Adipocyte (in vitro differentiated cells): ENCODE measurements at places on chromosomes 13 and 19.

GRCh38 chr19:40360708-40361241 lies 12.3 kb downstream of the PLD3 start:
- DNase-seq = no peak

DNA sequence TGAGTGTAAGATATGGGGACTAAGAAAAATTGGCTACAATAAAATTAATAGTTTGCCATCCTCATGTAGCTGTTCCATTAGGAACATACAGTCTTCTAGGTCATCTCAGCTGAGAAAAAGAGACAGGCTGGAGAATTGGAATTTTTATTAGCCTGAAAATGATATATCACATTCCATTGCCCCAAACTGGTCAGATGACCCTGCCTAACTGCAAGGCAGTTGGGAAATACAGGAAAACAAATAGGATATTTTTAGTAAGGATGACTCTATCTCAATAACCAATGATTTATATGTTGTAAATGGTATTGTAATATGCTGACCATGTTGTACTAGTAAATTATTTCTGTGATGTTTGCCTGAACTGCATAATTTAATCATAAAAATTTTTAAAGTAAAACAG lies 673.8 kb downstream of the PCDH9 start:
- DNase-seq = no peak

GRCh38 chr19:14732510-14732909 lies 42.7 kb downstream of the ZNF333 start:
- DNase-seq = no peak

GRCh38 chr19:45506989-45507871 lies at the start of gene VASP:
VASP (plus strand) TSS chr19:45507479; CDS start chr19:45507772, 293 bp downstream.
- peak; percentile 90 for DNase-seq

- DNase-seq = no peak
These were observed 471.6 kb downstream of the PCDH20 start for GRCh38 chr13:60944016-60944415.

DNA sequence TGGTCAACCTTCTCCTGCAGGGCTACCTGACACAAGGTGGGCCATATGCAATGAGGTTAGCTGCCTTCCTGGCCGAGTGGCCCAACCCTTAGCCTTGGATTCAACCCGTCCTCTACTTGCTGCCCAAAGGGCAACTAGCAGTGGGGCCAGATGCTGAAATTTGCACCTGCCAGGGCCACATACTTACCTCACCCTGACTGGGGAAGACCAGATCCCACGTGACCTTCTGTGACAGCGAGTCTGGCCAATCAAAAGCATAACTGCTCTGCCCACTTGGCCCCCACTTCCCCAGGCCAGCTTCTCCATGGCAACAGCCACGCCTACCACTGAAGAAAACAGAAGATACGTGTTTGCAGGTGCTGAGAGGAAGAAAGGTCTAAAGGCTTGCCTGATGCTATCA lies 10.9 kb downstream of the PEG3 start:
- no peak for DNase-seq

DNA sequence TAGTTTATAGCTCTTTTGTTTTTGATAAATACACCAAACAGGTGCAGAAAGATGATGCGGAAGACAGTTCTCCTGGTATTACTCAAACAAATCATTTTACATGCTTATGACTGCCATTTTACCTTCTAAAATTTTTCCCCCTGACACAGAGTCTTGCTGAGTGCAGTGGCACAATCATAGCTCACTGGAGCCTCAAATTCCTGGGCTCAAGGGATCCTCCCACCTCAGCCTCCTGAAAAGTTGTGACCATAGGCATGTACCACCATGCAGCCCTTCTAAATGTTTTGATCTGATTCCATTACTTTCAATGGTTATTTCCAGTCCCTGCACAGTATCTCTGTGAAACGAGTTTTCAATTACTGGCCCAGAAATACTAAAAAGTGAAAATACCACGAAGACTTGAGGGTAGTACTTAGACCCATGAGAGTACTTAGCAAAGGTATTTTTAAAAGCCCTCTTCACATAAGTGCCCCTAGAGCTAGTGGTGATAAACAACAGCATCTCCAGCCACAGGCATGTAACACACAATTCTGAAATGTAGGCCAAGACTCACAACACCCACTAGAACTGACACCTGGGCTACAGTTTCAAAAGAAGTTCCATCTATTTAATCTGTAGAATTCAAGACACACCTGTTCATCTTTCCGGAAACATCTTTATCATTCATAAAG lies 11.3 kb downstream of the HSPH1 start:
- DNase-seq = no peak

- no peak for DNase-seq
These were observed 26.0 kb downstream of the C19orf47 start for GRCh38 chr19:40322271-40322610.

DNA sequence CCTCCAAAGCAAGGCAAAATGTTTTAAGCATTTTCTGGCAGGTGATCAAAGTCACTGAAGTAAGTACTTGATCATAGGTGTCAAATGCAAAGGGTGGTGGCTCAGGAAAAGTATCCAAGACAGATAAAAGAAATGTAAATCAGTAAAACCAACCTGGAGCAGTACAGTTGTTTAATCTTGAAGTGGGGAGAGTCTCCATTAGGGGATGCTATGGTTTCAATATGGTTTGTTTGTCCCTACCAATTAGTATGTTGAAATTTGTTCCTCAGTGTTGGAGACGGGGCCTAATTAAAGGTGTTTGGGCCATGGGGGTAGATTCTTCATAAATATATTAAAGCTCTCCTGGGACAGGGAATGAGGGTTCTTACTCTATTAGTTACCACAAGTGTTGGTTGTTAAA lies 1781.7 kb upstream of the PRR20A start:
- no peak for DNase-seq

- peak; percentile 92 for DNase-seq
These were observed 129.5 kb downstream of the CYSLTR2 start for GRCh38 chr13:48783181-48783630.

- DNase-seq = peak; percentile 34
These were observed 126.8 kb upstream of the CACNA1A start for GRCh38 chr19:13633109-13633508.

GRCh38 chr13:99307247-99307646 lies at the start of gene GPR183:
GPR183 (minus strand) TSS chr13:99307399; CDS start chr13:99296145, 11,254 bp downstream.
- peak; percentile 35 for DNase-seq

DNA sequence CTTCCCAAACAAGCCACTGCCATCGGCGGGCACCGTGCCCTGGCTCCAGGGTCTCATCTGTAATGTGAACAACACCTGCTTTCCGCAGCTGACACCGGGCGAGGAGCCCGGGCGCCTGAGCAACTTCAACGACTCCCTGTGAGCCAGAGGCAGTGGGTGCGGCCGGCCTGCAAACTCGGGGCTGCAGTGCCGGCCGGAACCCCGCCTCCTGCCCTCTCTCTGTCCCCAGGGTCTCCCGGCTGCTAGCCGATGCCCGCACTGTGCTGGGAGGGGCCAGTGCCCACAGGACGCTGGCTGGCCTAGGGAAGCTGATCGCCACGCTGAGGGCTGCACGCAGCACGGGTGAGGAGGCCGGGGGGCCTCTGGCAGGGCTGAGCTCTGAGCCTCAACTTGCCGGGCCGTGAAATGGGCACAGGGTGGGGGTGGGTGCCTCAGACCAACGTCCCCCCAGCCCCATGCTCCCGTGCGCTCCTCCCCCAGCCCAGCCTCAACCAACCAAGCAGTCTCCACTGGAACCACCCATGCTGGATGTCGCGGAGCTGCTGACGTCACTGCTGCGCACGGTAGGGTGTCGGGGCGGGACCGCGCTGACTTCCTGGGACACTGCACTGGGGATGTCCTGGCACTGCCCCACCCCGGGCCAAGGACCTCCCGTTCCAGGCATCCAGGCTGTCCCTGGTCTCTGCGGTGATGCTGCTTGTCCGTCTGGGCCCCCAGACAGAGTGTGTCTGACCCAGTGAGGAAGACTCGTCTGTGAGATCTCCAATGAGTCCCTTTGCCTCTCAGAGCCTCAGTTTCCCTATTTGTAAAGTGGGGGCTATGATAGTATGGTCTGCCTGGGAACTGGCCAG lies 2.2 kb downstream of the ABCA7 start:
- DNase-seq = no peak

DNA sequence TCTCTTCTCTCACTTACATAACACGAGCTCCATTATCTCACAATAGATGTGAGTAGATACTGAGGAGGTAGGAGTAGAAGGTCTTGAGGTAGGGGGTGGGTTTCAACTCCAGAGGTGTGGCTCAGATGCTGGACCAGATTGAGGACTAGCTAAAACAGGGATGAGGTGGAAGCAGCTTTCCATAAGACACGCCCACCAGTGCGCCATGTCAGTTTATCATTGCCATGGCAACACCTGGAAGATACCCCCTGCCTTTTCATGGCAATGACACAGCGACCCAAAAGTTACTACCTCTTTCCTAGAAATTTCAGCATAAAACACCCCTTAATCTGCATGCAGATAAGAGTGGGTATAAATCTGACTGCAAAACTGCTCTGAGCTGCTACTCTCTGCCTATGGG lies 44.1 kb downstream of the KCTD15 start:
- no peak for DNase-seq

- DNase-seq = peak; percentile 60
These were observed 5.4 kb downstream of the UPF3A start for GRCh38 chr13:114286808-114287207.

DNA sequence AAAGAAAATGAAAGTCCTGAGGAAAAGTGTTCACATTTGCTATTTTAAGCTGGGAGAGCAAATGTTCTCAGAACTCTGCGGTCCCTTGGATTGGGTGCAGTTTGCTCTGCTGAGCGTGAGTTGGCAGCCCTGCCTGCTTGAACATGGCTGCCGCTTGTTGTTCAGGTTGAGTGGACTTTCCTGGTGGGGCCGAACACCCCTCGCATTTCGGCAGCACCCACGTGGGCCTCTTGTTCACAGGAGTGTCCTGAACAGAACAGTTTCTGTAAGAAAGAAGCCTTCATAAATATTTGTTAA lies 10.8 kb upstream of the RNF113B start:
- no peak for DNase-seq

GRCh38 chr13:95245071-95245470 lies 56.2 kb downstream of the ABCC4 start:
- DNase-seq = no peak

- no peak for DNase-seq
These were observed 41.0 kb downstream of the RFX2 start for GRCh38 chr19:6069268-6069791.

GRCh38 chr13:51822106-51822815 lies 18.3 kb upstream of the DHRS12 start:
- DNase-seq = no peak

- DNase-seq = no peak
These were observed 78.8 kb downstream of the SOX1 start for GRCh38 chr13:112145551-112146360.

DNA sequence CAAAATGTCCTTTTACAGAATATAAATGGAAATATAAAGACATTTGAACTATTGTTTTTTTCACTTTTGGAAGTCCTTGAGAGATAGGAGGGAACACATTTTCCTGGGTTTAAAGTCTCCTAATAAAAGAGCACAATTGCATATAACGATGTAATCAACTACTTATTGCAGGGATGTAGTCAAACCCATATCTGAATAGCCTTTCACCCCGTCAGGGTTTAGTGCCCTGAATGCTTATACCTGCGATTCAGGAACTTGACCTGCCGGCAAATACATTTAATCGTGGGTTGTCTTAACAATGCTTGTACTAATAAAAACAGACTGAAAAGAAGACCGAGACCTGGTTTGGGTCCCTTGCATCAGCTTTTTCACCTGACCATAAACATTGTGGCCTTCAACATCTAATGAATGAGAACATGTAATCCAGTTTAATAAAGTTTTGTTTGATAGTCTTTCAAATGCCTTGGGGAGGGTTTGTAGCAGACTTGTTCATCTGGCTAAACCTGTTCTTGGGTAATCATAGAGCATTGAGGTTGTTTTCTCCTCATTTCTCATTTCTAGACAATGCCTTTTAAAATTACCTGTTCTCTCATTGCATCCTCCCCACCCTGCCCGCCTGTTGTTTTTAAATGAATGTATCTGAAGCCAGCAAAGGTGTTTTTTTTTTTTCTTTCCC lies 7.0 kb downstream of the KLF5 start:
- DNase-seq = no peak

DNA sequence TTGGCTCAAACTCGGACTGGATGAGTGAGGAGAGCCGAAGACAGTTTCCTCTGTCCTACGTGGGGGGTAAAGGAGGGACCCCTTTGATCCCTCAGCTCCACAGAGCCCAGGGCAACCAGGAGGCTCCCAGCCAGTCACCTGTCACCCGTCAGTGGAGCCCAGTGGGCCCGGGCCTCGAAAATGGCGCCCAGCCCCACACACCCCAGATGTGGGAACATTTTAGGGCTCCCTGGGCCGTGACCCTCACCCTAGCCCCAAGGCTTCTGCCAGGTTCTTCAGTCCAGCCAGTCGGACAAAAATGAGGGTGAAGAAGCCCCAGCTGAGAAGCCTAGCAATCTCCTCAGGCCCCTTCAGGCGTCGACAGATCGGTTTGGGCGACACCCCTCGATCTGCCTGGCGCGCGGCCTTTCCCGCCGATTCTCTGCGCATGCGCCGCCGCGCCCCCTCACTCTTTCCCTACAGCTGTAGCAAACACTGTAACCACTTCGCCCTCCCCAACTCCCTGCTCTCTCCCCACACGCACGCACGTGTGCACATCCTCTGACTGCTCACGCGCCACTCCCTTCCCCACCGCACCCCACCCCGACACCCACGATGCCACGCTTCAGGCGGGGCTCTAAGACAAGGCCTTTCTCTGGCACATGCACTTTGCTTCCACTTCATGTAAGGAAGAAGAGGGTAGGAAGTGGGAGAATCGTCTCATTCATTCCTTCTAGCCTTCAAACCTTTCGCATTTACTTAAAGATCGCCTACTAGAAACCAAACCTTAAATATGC lies at the start of gene SLC6A16:
Gene SLC6A16, minus strand, starts transcription at position 391 of the 776 bp plus-strand sequence. CDS start 13,844 bp downstream, outside the sequence.
- no peak for DNase-seq

GRCh38 chr19:18097993-18098890 lies 664 bp downstream of the MAST3 start:
- no peak for DNase-seq

GRCh38 chr19:17739121-17739875 lies 12.0 kb upstream of the FCHO1 start:
- DNase-seq = no peak

DNA sequence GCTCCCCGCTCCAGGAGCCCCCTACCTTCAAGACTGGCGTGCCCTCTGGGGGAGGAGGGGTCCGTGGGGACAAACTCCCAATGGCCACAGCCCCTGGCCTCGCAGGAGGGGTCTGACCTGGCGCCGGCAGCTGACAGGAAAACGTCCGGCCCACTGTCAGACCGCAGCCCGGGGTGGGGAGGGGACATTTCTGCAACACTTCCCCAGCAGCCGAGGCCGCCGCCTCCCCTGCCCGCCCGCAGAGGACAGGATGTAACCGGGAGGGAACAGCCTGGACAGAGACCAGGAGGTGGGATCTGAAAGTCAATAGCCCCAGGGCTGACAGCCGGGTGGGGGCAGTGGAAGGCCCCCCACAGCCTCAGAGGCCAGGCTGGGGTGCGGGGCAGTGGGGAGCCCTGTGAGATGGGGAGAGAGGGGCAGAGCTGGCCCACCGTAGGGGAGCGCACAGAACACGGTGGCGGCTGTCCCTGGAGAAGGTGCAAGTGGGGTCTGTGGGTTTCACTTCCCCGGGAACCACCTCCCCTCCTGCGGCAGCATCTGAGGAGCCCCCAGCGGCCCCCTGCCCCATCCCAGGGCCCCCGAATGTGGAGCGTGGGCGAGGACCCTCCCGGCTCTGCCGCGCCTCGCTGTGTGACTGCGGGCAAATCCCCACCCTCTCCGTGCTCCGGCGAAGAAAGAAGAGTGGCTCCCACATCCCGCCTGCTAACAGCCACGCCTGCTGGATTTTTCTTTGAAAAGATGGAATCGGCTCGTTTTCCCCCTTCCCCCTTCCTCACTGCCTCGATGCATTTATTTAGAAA lies at the start of gene PEAK3:
Gene PEAK3, minus strand, starts transcription at position 114 of the 800 bp plus-strand sequence. CDS start 1,244 bp downstream, outside the sequence.
- peak; percentile 59 for DNase-seq
